LHCN-M2 (cell line): ENCODE measurements at places on chromosomes 11 and 22.

GRCh38 chr22:47386812-47387510 is 624.5 kb downstream of the TBC1D22A start:
- no peak for DNase-seq

GRCh38 chr11:129249351-129249750 is 57.2 kb upstream of the ARHGAP32 start:
- peak; percentile 93 for DNase-seq

DNA sequence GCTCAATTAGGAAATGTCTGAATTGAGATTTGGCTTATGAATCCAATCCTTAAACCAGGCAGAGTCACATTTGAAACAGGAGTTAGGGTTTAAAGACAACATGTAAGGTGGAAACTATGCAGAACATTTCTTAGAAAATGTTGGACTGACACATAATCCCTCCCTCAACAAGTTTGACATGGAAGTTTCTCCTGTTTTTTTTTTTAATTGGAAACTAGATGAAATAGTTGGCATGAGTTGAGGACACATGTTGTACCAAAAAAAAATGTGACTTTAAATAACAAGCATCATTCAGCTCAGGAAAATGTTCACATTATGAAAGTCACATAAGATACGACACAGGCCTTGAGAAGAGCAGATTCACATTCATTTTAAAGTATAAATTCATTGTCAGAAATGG is 154.9 kb upstream of the DDI1 start:
- no peak for DNase-seq

GRCh38 chr22:49937758-49938564 is 19.5 kb downstream of the CRELD2 start:
- DNase-seq, result no peak

DNA sequence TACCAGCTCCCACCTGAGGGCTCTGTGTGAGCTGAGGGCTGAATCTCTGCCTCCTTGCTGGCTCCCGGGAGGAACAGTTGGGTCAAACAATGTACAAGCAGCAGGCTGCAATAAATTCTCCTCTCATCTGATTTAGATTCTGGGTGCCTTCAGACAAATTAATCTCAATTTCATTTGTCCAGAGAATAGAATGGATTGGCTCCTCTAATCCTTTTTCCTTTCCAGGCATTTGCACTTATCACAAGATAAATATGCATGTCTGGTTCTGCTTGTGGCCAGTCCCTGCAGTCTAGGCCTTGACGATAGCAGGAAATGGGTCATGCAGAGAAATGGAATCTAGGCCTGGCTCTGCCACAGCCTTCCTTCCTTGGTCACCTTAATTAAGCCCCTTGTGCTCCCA is 28.7 kb downstream of the UPB1 start:
- no peak for DNase-seq

- peak; percentile 11 for DNase-seq
Measured at GRCh38 chr11:97743205-97743742, 1277.5 kb upstream of the CNTN5 start.

- DNase-seq, result no peak
Measured at GRCh38 chr11:117641008-117641915, 155.8 kb downstream of the DSCAML1 start.

DNA sequence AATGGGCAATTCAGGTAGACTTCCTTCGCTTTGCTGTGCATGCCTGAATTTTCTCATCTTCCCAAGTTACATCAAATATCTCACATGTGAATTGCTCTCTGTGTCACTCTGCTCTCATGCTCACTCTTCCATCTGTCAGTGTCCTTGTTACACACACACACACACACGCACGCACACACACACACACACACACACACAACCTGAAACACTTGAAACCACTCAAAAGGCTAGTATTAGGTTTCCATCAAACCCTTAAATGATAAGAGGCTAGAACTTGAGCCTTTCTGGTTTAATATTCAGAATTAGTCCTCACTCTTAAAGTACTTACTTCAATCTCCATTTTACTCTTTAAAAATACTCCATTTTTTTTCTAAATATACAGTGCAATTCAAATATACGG is 282.4 kb downstream of the C11orf87 start:
- no peak for DNase-seq

DNA sequence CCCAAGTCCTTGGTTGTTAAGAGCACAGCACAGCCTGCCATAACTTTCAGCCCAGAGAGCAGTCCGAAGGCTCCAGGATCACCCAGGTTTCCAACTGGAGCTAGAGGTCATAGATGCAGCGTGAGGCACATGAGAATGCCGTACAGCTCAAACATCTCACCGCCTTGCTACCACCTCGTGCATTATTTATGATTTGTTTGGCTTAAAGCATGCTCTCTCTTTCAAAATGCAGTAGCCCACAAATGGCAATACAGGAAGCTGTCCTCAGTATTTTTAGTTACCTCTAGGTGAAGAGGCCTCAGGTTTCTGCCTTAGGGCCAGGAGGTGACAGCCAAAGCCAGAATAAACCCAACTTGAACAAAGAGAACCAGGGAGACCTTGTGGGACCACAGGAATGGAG is 14.4 kb downstream of the SCN3B start:
- DNase-seq, result no peak

- DNase-seq, result no peak
Measured at GRCh38 chr11:87323899-87324298, 286.2 kb downstream of the TMEM135 start.

DNA sequence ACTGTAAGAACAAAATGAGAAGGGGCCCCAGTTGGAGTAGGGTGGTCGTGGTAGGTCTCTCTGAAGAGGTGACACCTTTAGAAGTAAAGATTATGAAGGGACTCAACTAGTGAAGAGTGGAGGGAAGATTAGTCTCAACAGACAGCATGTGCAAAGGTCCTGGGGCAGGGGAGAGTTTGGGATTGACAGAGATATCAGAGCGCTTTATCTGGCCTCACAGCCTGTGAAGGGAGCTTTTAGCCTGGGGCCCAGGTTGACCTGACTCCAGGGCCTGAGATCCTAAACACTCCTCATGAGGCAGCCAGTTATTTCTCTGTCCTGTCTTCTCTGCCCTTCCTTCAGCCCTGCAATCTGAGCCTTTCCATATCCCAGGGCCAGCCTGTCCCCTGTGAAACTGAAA is 16.2 kb downstream of the FGF3 start:
- DNase-seq, result no peak

- DNase-seq, result no peak
Measured at GRCh38 chr11:18408558-18409291, 3.4 kb upstream of the LDHC start.

- no peak for DNase-seq
Measured at GRCh38 chr11:5809122-5809519, 397 bp downstream of the OR52N2 start.

DNA sequence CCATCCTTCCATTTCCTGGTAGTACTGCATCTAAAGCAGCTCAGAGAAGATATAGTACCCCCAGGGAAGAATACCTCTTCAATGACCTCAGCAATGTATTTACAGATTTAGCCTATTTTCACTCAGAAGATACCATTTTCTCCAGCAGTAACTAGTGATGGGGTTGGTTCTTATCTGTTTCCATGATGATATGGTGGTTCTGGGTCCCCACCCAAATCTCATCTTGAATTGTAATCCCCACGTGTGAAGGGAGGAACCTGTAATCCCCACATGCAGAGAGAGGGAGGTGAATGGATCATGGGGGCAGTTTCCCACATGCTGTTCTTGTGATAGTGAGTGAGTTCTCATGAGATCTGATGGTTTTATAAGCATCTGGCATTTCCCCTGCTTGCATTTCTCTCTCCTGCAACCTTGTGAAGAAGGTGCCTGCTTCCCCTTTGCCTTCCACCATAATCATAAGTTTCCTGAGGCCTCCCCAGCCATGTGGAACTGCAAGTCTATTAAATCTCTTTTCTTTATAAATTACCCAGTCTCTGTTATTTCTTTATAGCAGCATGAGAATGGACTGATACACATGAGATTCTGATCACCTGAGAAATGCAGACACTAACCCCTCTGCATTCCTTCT is 139.2 kb downstream of the CCDC81 start:
- DNase-seq, result no peak

DNA sequence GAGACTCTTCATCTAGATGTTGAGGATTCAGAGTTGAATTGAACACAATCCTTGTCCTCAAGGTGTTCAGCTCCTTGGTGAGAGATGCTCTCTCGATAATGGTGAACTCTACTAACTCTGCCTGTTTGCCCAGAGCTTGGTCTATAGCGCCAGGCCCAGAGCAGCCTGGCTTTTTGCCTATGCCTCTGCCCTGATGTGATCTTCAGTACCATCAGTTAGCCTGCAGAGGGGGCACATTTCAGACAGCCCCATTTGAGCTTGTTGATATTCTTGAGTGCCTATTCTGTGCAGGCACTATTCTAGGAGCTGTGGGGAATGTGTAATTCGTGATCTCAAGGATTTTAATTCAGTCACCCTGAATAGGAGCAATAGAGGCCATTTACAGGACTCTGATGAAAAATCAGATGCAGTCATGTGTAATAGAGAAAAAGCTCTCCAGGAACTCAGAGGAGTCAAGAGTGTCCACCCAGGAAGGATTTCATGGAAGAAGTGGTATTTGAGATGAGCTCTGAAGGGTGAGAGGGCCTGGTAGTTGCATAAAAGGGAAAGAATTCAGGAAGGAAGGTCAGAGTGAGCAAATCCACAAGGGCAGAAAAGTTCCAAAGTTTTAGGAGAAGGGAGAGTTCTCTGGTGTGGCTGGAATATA is 19.3 kb downstream of the GTPBP1 start:
- peak; percentile 51 for DNase-seq
